Right renal pelvis (tissue), 4 donors: ENCODE measurements at places on chromosomes 12 and 14. TPM values are rescaled to one million over a fixed set of nuclear protein-coding genes. Genes with fewer than 3 reads are reported as not detected.

GRCh38 chr14:105505101-105505500 is 14.1 kb downstream of the TEDC1 start:
- DNase-seq, result no peak

- DNase-seq, result no peak
Observed at GRCh38 chr12:101551362-101552114, 43.2 kb upstream of the MYBPC1 start.

- DNase-seq, result no peak
Observed at GRCh38 chr14:106831322-106831720, 1304.9 kb downstream of the TMEM121 start.

- no peak for DNase-seq
Observed at GRCh38 chr14:32675433-32675832, 263.2 kb upstream of the NPAS3 start.

DNA sequence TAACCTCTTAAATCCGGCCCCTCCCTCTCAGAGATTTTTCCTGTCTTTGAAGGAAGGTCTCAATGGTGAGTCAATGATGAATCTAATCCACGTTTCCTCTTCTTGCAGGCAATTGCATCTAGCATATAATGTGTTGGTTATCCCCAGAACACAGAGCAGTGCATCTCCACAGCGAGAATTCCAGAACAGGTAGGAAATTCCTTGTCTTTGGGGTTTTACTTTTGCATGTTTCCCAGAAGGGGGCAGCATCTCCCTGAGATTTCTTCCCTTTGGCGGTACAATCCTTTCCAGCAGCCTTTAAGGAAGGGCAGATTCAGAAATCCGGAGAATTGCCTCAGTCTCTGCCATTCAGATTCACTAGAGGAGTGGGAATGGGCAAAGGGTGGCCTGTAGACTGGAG is 128.0 kb downstream of the KCNA5 start:
- peak; percentile 47 for DNase-seq

DNA sequence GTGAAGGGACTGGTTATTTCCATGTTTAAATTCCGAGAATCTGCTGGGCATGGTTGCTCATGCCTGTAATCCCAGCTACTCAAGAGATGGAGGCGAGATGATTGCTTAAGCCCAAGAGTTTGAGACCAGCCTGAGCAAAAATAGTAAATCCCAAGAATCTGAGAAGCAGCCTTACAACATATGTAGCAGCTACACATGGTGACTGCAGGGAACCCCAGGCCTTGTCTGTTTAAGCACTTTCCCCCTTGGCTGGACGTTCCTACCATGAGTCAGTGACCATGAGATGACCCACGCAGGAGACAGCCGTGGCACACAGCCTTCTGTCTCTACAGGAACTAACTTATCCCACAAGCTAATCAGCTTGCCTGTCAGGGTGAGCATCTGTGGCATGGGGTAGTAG is 5.5 kb upstream of the SLC24A4 start:
- no peak for DNase-seq

- no peak for DNase-seq
Observed at GRCh38 chr12:19572920-19573558, 133.7 kb downstream of the AEBP2 start.

DNA sequence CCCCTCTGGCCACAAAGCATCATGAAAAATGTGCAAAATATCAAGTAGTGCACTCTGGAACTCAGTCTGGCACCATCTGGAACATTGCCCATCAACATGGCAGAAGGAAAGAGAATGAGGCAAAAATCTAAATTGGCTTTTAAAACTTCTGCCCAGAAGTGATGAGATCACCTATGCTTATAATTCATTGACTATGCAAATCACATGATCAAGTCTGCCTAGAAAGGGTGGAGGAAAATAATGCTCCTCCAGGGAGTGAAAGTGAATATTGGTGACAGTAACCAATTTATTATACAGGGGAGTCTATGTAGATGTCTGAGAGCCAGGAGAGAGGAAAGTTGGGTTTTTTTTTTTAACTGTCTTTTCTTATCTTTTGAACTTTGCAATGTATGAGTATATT is 73.3 kb upstream of the HIF1A start:
- no peak for DNase-seq

GRCh38 chr12:114165921-114166320 is 199.8 kb upstream of the RBM19 start:
- DNase-seq, result no peak

GRCh38 chr12:131428091-131428685 is 282.7 kb upstream of the SFSWAP start:
- no peak for DNase-seq

- no peak for DNase-seq
Observed at GRCh38 chr14:33393231-33393894, 454.7 kb downstream of the NPAS3 start.

DNA sequence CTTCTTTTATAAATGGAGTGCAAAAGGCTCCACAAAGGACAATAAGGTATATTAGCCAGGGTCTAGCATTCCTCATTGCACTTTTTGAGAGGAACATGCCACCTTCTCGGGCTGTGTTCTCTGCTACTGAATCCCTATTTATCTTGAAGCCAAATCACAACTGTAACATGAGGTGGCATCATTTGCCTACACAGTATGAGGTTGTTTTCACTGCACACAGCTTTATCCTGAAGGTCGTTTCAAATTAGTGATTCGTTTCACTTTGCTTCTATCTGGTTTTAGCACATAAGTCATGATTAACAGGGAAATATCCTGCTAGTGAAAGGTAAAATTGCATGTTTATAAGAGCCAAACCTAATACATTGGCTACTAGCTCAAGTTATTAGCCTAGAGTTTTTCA is 153.8 kb downstream of the SLC35F4 start:
- DNase-seq, result no peak

DNA sequence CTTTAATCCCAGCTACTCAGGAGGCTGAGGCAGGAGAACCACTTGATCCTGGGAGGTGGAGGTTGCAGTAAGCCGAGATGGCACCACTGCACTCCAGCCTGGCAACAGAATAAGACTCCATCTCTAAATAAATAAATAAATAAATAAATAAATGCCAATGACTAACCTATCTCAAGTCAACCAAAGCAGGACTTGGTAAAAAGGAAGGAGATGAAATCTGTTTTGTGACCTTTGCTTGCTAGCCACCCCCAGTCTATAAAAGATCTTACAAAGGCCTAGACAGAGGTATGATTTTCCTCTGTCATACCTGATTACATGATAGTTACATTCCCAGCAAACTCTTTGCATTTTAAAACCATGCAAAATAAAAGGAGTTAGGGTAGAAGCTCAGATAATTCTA is 13.5 kb upstream of the METTL17 start:
- DNase-seq, result no peak

- DNase-seq, result no peak
Observed at GRCh38 chr14:63761351-63762117, 33.7 kb upstream of the SGPP1 start.

- no peak for DNase-seq
Observed at GRCh38 chr12:52278575-52279421, 4.4 kb downstream of the KRT86 start.

- no peak for DNase-seq
Observed at GRCh38 chr12:11136075-11136474, 1.6 kb upstream of the TAS2R30 start.

GRCh38 chr12:116186482-116187150 is 90.9 kb downstream of the MED13L start:
- no peak for DNase-seq

DNA sequence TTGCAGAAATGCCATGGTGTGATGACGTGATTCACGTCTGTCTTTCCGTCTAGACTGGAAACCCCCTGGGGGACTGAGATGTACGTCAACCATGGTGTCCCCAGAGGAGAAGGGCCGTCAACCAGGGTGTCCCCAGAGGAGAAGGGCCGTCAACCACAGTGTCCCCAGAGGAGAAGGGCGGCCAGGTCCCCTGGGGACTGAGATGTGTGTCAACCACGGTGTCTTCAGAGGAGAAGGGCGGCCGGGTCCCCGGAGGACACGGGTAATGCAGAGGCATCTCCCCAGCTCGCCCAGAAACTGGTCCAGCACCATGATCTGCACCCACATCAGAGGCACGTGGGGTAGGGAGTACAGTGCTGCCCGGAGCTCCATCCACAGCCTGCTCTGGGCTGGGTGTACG is 30.6 kb upstream of the GALNT9 start:
- no peak for DNase-seq

DNA sequence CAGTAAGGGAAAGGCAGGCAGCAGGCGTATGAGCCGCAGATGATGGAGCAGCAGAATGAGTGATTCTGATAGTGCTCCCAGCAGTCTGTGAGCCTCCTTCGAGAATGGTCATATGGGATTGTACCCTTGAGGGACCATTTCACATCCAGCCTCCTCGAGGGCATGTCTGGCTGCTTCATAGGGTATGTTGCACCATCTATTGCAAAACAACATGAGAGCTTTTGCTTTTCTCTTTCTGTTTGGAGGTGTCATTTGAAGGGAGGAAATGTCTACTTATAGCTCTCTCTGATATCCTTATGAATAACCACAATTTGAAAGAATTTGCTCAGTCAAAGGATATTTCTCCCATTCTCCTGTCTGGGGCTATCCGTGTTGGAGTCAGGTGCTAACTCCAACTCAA is 172.8 kb downstream of the TMEM132C start:
- no peak for DNase-seq

GRCh38 chr14:76333664-76334063 is 42.3 kb upstream of the ESRRB start:
- no peak for DNase-seq

- no peak for DNase-seq
Observed at GRCh38 chr12:97464385-97465321, 2.0 kb downstream of the RMST start.

DNA sequence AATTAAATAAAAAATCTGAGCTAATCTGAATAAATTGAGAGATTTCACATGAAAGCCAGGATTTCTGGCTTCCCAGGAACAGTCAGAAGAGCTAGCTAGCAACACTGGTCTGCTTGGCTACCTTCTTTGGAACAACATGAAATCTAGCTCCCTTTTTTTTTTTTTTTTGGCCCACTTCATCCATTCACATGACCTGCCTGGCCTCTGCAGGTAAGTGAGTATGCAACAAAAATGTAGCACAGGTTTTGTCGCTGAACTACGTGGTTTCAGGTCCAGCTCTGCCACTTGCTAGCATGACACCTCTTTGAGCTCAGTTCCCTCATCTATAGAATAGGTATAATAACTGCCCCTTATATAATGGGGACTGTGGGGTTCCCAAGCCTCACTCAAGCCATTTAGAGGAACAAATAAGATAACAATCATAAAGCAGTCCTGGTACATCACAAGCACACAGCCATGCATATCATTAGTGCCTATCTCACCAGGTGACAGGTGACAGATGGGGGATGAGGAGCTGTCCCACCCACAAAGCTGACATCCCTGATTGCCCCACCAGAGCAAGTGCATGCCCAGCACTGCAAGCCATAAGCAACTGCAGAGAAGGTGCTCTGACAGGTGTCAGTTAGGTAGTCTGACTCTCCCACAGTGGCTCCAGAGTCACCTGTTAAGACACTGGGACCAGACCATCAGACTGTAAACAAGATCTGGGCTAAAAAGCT is 25.6 kb downstream of the PXN start:
- DNase-seq, result no peak

DNA sequence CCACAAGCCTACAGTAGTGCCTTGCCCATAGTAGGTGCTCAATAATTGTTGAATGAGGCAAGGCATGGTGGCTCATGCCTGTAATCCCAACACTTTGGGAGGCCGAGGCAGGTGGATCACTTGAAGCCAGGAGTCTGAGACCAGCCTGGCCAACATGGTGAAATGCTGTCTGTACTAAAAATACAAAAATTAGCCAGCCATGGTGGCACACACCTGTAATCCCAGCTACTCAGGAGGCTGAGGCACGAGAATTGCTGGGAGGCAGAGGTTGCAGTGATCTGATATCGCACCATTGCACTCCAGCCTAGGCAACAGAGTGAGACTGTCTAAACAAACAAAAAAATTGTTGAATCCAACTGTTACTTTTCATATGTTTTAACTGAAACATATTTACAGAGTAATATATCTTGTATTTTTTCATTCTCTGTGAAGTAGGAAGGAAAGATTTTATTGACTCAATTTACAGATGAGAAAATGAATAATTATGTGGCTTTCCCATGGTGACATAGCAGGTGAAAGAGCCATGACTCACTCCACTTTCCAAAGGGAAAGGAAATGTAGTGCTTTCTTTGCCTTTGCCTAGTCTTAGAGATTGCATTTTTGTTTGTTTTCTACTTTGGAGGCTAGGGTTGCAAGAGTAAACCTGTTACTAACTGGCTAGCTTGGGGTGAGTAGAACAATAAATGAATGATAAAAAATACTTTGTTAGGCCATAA is 95.4 kb upstream of the SLC38A4 start:
- no peak for DNase-seq

- DNase-seq, result no peak
Observed at GRCh38 chr12:93682846-93683261, 5.7 kb downstream of the CRADD start.

- no peak for DNase-seq
Observed at GRCh38 chr14:100449225-100449987, 126.3 kb downstream of the SLC25A47 start.

DNA sequence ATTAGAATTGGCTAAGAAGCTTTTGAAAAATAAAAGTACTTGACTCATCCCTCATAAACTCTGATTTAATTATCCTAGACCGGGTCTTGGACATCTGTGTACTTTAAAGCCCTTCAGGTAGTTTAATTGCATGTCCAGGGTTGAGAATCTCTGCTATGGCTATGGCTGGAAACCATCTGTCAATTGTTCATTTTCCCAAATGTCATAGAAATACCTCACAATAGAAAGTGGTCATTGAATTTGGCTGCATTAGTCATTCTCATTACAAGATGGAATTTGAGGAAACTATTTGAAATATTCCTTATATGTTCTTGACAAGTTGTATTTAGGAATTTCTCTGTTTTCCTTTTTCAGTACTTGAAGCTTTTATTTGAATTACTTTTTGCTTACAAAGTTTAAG is 111.3 kb downstream of the TSHR start:
- no peak for DNase-seq

- no peak for DNase-seq
Observed at GRCh38 chr12:45314770-45315169, 98.9 kb downstream of the ANO6 start.

- DNase-seq, result no peak
Observed at GRCh38 chr12:65670775-65671174, 153.5 kb upstream of the HMGA2 start.

DNA sequence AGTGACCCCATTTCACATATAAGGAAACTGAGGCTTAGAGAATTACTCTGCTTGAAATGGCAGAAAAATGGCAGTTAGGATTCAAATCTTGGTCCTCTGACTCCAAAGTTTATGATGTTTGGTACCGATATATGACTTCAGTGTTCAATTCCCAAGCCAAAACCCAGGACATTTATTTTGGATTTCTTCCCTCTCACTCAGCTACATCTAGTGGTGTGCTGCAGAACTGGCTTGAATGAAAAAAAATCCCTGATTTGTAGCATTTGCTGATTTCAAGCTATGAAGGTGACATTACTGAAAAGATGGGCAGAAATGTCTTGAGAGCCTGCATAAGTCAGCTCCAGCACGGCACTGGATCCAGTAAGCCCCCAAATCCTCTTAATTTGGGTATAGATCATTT is 106.4 kb downstream of the EFCAB11 start:
- DNase-seq, result no peak

The KRT4 gene
- 0.28 TPM for polyA plus RNA-seq

The ART4 gene
- polyA plus RNA-seq, result 0.25 TPM

The PMCH gene
- polyA plus RNA-seq, result 0.31 TPM

The GPR65 gene
- polyA plus RNA-seq, result 0.58 TPM

The RECQL gene
- 35.1 TPM for polyA plus RNA-seq

The HEBP1 gene
- 71.3 TPM for polyA plus RNA-seq

The NTF3 gene
- polyA plus RNA-seq, result 5.3 TPM

The ERBB3 gene
- polyA plus RNA-seq, result 77.7 TPM

The EML5 gene
- polyA plus RNA-seq, result 3.6 TPM

The TAS2R9 gene
- polyA plus RNA-seq, result not detected

The AKAP3 gene
- 5.0 TPM for polyA plus RNA-seq
